LoVo (cell line): ENCODE measurements at places on chromosomes 12 and 14.

- no peak for DNase-seq
Observed at GRCh38 chr12:121240484-121241101, 30.7 kb downstream of the P2RX4 start.

DNA sequence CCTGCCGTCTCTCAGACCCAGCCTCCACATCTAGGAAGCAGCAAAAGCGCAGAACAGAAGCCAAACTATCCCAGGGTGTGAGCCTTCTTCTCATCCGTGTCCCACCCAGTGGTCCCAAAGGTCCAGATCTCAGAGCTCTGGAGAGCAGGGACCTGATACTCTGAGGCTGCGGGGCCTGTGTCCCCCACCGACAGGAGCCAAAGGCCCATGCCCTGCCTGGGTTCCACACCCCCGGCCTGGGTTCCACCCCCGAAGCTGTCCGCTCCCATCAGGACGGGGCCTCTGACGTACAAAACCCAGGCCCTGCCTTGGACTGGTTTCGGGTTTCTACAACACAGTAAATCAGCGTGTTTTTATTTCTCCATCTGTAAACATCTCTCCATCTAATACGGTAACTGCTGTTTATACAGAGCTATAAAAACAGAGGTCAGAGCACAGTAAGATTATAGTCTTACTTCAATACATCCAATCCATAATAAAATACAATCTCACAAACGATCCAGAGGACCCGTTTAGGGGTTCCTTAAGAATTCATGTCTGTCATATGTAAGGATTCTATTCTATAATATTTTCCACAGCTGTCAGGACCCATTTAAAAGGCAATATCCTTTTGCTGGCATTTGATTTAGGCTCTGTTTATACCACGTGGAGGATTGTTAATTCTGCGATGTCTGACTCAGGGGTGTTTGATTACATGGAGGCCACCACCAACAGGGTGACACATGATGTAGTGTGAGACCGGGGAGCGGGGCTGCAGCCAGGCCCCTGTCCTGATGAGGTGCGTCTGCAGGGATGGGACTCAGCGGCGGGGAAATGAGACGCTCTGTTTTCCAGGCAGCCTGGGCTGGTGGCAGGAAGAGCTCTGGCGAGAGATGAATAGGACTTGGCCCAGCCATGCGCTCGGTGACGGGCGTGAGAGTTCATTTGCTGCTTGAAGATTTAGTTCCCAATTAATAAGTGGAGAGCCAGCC, 110.3 kb downstream of the DICER1 start:
- no peak for DNase-seq

DNA sequence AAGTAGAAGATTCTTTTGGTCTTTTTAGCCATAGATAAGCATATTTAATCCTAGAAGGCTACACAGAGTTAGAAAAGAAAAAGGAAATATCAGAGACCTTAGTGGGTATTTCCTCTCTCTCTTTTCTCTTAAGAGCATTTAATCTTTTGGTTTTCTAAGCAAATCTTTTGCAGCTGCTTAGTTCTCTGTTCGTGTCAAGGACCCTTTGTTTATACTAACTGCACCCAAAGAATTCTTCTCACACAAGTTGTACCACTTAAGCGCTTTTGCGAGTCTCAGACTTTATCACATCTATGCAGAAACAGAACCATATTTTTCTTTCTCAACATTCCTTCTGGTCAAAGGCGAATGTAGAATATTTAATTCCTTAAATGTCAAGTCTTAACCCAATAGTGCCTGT, 17.9 kb upstream of the NID2 start:
- DNase-seq, result no peak

DNA sequence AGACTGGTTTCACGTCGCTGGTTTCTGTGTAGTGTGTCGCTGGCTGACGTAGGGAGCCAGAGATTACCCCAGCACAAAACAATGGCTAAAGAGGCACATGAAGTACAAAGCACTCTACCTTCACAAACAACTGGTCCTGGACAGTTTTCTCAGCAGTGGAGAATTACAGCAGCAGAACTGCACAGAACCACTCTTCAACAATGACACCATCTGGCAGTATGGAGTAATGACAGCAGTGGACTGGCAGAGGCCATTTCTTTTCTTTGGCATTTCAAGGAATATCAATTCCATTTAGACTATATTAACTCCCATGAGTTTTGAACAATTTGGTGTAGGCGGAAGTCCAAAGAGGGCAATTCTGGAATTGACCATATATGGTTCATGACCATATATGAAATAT, 1074.1 kb downstream of the AACS start:
- DNase-seq, result no peak

- no peak for DNase-seq
Observed at GRCh38 chr12:6460751-6461371, 9.0 kb downstream of the TAPBPL start.

- DNase-seq, result no peak
Observed at GRCh38 chr14:56125772-56126636, 7.8 kb downstream of the PELI2 start.

GRCh38 chr14:87758876-87759275, 234.1 kb downstream of the GALC start:
- no peak for DNase-seq

DNA sequence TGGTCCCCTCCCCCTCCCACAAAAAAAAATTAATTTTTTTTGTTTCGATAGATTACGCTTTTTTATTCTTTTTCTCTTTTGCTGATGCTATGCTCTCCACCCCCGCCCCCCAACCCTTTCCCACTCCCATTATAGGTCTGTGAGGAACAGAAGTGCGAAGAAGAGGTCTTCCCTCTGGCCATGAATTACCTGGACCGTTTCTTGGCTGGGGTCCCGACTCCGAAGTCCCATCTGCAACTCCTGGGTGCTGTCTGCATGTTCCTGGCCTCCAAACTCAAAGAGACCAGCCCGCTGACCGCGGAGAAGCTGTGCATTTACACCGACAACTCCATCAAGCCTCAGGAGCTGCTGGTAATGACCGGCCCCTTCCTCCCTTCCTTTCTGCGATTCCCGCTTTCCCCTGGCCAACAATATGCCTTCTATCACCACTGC, 2.3 kb downstream of the CCND2 start:
- no peak for DNase-seq

DNA sequence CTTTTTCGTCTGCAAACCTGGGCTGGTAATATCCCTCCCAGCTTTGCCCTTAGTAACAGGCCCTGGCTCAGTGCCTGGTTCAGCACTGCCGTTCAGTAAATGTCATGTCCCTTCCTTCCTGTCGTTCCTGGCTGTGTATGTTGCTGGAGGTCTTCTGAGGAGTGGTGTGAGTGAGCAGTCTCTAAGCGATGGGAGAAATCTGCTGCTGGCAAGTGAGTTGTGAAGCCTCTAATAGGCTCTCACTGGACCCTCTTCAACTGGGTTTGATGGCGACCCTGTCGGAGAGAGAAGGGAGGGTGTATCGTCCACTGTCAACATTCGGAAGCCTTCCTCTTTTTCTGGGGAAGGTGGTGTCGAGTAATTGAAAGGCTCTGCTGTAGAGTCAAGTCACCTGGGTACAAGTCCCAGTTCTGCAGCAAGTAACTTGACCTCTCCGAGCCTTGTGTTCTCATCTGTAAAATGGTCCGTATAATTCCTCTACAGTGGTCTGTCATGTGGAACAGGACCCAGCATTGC, 62.8 kb downstream of the HRK start:
- DNase-seq, result no peak

- DNase-seq, result no peak
Observed at GRCh38 chr14:32403688-32404087, 74.6 kb downstream of the AKAP6 start.

- no peak for DNase-seq
Observed at GRCh38 chr14:24150061-24150460, 2.8 kb downstream of the RNF31 start.

DNA sequence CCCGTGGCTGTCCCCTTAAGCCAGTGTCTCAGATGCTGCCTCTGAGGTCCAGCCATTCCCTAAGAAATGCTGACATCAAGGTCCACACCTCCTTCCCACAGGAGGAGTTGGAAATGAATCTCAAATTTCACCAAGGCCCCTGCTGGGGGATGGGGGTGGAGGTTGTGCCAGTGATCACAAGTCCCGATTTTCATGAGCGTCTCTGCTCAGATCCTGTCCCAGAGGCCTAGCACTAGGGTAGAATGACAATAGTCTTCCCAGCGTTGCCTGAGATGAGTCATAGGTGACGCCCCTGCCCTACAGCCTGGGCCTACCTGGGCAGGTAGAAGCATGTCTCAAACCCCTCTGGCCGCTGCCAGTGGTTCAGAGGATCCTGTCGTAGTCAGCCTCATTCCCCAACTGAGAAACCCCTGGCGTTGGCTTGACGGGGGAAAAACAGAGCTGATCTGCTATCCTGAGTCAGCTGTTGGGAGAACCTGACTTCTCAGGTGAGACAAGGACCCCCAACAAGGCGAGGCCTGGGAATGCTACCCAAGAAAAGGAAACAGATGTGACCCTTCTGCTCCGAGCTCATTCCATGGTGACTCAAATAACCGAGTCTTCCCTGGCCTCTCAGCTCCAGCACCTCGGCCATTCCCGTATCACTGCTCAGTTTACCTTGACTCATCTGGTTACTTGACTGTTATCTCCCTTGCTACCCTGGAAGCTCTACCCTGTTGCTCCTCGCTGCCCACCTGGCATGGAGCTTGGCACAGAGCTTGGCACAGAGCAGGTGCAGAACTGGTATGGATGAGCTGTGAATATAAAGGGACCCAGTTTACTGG, 21.8 kb upstream of the SPPL3 start:
- peak; percentile 77 for DNase-seq

DNA sequence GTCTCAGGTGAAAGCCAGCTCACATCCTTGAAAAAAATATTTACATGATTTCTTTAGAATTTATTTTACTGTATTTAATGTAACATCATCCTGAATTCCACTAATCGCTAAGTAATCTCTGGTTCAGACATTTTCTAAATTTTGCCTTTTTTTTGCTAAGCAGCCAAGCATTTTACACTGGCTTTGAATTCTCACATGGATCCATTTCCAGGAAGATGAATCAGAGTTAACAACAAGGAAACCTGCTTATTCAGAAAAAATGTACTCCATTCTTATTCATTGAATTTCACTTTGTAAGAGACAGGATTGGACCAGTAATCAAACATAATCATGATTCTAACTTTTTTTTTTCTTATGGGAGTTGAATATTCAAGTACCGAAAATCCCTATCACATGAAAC, 1785.1 kb upstream of the FLRT2 start:
- no peak for DNase-seq

DNA sequence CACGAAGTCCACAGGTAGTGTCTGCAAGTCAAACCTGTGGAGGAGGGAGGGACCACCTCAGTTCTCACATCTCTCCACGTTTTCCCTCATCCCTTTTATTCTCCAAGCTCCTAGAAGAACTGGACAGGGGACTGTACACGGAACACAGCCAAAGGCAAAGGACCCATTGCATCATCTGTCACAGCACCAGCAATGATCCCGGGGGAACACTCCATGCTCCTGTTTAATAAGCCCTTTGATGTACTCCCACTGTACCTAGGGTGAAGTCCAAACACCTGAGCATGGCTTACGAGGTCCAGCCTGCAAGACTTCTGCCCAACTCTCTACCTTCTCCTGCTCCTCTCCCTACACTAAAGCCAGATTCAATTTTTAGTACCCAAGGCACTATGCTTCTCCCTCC, 26.5 kb downstream of the PRPF40B start:
- DNase-seq, result no peak

- no peak for DNase-seq
Observed at GRCh38 chr12:20963303-20963702, 152.8 kb downstream of the SLCO1B3 start.

DNA sequence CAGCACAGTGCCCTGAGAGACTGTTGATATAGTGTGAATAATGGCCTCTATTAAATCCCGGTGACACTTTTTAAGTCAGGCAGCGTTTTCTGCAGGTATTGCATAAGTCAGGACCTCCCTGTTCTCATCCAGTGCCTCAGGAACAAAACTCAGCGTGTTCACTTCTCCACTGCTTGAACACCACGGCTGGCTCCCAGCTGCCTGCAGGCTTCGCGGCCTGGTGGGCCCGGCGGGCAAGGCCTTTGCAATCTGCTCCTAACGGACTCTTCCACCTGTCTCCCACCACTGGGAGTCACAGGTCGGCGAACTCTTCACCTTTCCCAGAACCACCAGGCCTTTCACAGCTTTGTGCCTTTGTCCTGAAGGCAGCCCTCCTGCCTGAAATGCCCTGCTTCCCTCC, 18.7 kb downstream of the RFX4 start:
- DNase-seq, result no peak

DNA sequence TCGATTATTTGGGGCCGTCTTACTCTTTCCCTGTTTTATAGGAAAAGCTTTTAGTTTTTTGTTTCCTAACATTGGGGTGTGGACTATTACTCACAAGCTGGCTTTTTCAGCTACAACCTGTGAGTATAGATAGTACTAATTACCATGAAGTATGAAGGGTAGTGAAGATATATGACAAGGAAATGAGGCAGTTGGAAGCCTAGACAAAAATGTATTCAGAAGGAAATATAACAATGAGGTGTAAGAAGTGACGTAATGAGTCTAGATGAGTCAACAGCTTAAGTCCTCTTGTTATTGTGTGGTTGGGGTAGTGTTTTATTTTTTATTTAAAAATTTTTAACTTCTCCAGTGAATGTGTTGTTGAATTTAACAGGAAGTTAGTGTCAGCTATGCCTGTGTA, 804.5 kb downstream of the NRXN3 start:
- DNase-seq, result no peak

GRCh38 chr14:58765843-58766242, 128.1 kb downstream of the DACT1 start:
- no peak for DNase-seq

- no peak for DNase-seq
Observed at GRCh38 chr14:77342726-77343397, 22.0 kb downstream of the GSTZ1 start.

DNA sequence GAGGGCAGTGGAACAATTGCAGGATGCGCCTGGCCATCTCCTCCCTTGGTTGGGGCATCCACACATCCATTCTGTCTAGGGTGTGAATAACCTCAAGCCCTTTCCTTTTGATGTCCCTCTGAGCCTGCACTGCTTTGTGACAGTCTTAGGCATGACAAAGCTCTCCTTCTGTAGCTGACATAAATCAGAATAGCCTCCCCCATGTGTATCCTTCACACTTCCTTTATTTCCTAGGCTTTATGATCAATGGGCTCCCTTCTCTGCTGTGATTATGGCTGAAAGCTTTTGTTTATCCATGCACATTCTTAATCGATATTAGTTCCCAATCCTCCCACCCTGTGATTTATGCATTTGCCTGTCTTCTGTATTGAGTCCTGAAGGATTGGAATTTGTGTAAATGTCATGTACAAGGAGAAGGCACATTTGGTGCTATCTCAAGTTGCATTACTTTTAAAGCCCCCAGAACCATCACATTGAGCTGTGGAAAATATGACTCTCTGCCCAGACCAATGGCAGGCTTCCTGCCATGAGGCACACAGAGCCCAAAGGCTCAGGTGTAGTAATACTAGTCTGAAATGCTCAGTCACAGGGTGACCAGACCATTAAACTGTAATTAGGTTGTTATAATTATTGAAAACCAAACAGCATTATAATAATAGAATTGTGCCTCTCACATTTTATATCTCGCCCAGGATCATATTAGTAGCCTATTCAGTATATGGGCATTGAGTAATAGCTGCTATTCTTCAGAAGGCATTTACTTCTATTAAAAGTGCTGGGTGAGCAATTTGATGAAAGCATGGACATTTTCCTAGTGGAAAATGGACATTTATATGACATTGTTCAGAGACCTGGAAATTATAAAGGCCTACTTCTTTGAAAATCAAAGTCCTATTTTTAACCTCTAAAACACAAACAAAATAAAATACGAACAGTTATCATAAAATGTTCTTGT, 14.0 kb downstream of the EMP1 start:
- DNase-seq, result no peak

GRCh38 chr12:5200278-5201087, 156.8 kb downstream of the KCNA5 start:
- no peak for DNase-seq

- DNase-seq, result no peak
Observed at GRCh38 chr12:15827136-15827535, 37.9 kb upstream of the EPS8 start.

GRCh38 chr14:74754899-74755298, 8.2 kb upstream of the YLPM1 start:
- DNase-seq, result no peak
